AG08396 (cell line): ENCODE measurements at places on chromosomes 3 and 15.

DNA sequence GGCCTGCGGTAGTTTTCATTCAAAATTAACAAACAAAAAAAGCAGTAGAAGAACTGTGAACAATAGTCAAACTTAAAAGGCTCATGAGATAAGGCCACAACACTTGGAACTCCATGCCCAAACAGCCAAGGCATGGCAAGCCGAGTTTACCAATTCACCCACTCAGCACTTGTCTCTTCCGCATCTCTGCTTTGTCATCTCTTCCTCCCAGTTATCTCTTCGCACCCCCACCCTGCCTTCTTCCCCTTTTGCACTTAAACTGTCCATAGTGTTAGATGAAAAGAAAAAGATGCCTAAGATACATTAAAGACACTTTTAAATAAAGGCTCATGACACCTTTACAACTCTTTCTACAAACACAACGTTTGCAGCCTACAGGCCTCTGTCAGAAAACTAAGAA is 11.1 kb downstream of the TLE3 start:
- DNase-seq, result no peak

GRCh38 chr3:42127226-42127625 is 36.1 kb downstream of the TRAK1 start:
- DNase-seq, result no peak

- peak; percentile 86 for DNase-seq
These were observed 9.8 kb downstream of the SELENOS start for GRCh38 chr15:101267320-101268104.

DNA sequence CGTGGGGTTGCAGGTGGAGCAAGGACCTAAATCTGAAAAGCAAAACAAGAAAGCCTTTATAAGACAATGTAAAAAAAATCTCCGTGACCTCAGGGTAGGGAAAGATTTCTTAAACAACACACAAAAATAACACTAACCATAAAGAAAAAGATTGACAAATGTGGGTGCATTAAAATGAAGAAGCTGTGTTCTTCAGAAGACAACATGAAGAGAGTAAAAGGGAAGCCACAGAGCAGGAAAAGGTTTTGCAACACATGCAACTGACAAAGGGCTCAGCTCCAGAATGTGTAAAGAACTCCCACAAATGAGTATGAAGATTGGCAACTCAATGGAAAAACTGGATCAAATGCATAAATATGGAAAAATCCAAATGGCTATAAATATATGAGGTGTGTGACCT is 74.2 kb downstream of the MAGEF1 start:
- no peak for DNase-seq

GRCh38 chr3:3038201-3038991 is 71.8 kb downstream of the IL5RA start:
- no peak for DNase-seq

DNA sequence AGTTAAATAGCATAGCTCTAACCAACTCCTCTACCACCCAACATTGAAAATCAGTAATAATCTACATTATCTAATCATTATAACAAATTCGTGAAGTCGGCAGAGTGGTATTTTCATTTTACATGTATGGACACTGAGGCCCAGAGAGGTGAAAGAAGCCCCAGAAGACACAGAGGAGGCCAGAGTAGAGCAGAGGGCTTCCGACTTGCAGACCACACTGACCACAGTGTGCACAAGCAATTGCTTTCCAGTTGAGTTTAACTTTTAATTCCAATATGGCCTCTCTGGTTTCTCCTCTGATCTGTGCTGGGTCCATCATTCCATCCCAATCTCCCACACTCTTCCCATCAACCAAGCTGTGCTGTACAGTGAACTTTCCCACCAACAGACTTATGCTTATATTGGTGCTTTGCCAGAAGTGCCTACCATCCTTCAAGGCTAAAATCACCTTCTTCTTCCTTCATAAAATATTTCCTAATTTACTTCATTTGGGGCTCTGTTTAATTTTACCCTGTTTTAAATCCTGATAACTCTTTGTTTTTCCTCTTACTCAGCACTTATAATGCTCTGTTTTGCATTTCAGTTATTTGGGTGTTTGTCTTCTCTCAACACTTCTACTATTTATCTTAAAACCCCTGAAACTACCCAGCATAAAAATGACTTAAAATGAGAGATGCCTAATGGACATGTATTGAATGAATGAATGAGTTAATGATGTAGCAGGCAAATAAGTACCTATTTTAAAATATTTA is 81.8 kb upstream of the TNFSF10 start:
- no peak for DNase-seq

DNA sequence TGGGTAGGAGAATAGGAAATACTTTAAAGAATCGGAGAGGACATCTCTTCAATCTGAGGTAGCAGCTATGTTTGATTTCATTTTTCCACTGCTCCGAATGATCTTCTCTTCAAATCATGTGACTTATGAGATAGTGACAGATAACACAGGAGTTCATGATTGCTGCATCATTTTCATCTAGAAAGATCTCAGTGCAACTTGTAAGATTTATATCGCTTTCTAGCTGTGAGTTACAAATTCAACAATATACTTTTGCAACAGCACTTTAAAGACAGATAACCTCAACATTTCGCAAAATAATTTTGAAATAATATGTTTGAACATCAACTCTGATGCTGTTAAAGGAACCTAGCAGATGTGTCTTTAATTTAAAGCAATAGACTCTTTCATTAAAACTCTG is 99.9 kb upstream of the CCDC80 start:
- no peak for DNase-seq

DNA sequence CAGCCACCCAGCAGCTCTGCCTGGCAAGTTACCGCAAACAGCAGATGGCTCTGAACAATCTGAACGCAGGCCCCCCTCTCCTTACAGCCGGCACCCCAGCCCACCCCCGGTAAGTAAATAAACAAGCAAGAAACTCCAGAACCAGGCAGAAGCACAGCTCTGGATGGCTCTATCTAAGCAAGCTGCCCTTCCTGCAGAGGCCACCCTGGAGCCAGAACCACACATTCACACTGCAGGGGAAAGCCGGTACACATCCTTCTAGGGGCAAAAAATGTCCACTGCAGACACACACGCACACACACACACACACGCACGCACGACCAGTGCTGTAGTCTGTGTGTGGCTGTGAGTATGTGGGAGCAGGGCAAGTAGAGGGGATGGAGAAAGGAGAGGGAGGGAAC is 63.9 kb downstream of the ADCY5 start:
- no peak for DNase-seq

- DNase-seq, result no peak
These were observed 163.1 kb downstream of the CLSTN2 start for GRCh38 chr3:140097874-140098635.
